ENCODE measurements at places on chromosomes 6 and 20.

- no peak for DNase-seq
These were observed 4.3 kb downstream of the RAB32 start for GRCh38 chr6:146547889-146548288.

- no peak for DNase-seq
These were observed 117.2 kb downstream of the PDE10A start for GRCh38 chr6:165545806-165546205.

DNA sequence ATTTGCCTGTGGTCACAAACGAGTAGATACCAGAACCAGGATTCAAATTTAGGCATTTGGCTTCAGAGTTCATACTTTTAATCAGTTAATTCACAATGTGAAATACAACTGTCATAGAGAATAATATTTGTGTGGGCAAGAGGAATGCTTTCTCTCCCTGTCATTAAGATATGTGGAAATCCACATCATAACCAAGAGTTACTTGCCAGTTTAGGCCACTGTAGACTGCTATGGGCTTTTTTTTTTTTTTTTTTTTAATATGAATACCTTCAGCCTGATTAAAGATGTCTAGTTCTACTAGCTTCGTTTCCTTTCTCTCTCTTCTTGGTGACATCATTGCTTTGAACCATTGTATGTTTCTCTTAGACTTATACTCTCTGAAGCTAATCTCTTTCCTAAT is 244.9 kb downstream of the ZFAND3 start:
- DNase-seq, result no peak

GRCh38 chr6:20789162-20789561 is 254.9 kb downstream of the CDKAL1 start:
- no peak for DNase-seq

- DNase-seq, result no peak
These were observed 32.0 kb upstream of the CST7 start for GRCh38 chr20:24917056-24917455.

DNA sequence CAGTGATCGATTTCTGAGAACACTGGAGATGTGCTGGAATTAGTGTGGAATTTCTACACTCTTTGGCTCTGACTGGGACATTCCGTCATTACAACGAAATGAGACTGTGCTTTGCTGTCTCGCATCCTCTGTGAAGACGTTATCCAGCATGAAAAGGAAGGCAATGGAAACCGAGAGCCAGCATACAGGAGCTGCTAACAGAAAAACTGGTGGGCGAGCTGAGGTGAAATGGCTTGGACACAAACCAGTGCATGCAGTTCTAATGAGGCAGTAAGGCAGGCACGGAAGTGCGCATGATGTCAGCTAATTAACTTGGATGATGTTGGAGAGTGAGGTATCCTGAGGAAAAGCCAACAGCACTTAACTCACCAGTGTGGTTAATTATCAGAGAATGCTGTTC is 202.8 kb upstream of the AGPAT4 start:
- no peak for DNase-seq

GRCh38 chr20:23227274-23227673 is 123.3 kb upstream of the NXT1 start:
- no peak for DNase-seq
